Germinal center (tissue), 1 donor: ENCODE measurements at places on chromosomes 11 and 22.
A peak's percentile ranks its signal among the peaks of the same experiment; 100 is the strongest.

DNA sequence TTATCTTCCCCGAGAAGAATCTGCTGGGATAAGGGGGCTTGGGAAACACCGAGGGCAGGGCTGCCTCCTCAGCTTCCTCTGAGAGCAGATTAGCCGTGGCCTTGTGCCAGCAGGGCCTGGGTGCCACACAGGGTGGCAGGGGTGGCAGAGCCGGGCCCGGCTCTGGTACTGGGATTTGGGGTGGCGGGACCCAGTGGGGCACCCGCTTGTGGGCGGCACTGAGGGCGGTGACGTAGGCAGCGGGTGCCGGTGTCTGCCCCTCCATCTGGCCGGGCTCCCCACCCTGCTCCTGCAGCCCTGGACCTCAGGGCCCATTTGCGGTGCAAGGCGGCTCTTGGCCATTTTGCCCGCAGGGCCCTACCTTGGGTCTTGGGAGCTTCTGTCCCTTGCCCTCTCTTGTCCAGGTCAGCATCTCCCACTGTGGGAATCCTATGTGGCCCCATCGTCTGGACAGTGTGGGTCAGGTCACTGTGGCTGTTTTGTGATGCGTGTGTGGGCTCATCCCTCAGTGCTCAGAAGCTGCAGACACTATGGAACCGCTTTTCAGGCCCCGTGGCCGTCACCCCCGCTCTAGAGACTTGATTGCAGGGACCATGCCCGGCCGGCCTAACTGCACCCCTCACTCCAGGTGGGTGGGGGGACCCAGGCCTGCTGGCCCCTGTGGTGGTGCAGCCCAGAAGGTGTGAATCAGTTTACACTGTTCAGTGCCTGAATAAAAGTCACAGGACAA, 29.7 kb upstream of the KRTAP5-6 start:
- no peak for DNase-seq

DNA sequence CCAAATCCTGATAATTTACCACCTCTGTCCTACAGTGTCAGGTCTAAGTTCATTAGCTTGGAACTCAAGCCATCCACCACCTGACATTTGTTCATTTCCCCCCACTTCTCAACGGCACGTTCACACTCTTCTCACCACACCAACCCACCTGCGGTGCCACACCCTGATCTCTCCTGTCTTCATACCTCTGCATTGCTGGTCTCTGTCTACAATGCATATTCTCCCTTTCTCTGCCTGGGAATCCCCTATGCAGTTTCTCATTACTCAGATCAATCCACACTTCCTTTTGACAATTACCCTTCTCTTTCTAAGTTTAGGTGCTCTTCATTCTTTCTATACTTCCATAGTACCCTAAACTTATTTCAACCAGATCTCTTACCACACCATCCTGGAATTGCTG, 20.4 kb upstream of the EMSY start:
- no peak for DNase-seq

GRCh38 chr11:126968915-126969314, 31.7 kb downstream of the KIRREL3 start:
- no peak for DNase-seq

DNA sequence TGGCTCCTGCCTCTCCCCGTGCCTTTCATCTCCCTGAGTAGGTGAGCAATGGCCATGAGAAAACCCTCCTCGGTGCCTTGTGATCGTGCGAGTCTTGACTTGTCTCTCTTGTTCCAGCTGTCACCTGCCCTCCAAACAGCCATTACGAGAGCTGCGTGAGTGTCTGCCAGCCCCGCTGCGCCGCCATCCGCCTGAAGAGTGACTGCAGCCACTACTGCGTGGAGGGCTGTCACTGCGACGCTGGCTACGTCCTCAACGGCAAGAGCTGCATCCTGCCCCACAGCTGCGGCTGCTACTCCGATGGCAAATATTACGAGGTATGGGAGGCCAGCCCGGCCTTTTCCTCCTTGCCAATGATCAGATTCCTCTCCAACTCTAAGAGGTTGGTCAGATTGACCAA, 51.7 kb downstream of the TECTA start:
- no peak for DNase-seq

- DNase-seq = no peak
Observed at GRCh38 chr22:25201557-25202273, 2.1 kb downstream of the CRYBB3 start.

- DNase-seq = no peak
Observed at GRCh38 chr11:116285026-116285425, 487.8 kb downstream of the BUD13 start.

DNA sequence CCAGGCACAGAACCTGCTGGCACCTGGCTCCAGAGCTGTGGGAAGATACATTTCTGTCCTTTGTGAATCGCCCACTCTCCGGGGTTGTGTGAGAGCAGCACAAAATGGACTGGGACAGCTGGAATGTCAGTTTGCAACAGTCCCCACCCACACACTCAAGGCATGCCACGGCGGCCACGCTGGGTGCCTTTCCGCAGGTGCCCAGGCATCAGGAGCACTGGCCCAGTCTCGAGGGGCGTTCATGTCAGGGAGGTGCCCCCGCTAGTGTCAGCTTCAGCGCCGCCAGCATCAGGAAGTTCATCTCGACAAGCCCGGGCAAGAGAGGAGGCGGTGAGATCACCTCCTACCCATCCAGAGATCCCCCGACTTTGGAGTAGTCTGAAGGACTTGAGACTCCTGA, 2.1 kb downstream of the TP53AIP1 start:
- DNase-seq = no peak

DNA sequence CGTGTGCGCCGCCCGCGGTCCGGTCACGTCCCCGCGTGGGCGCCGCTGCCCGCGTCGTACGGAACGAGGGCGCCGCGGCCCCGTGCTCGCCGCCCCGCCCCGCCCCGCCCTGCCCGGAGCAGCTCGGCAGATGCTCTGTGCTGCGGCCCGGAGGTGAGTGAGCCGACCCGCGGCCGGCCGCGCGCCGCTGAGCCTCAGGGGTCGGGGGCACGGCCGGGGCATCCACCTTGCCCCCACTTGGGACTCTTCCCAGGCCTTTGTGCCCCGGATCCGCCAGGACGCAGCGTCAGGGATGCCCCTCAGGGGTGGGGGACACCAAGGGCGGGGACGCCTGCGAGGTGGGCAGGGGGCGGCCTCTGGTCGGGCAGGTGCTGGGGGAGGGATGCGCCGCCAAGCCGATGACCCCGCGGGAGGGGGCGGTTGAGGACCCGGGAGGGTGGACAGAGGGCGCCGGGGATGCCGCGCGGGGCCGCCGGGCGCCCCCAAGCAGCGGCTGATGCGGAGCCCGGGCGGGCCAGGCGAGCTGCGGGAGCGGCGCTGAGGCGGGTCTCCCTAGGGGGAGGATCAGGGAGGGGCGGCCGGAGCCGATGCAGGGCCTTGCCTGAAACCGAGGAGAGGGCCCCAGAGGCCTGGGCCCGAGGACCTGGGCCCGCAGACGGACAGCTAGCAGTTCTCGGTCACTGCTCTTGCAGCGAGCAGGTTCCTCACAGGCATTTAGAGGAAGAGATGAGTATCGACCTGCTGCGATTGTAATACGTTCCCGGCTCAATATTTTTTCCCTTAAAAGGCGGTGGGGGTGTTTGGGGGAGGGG, at the start of gene GNAZ:
Gene GNAZ, plus strand, starts transcription at position 102 of the 812 bp plus-strand sequence. CDS start 25,177 bp downstream, outside the sequence.
- peak; percentile 49 for DNase-seq

GRCh38 chr11:3732671-3733436, 61.7 kb upstream of the CHRNA10 start:
- no peak for DNase-seq

DNA sequence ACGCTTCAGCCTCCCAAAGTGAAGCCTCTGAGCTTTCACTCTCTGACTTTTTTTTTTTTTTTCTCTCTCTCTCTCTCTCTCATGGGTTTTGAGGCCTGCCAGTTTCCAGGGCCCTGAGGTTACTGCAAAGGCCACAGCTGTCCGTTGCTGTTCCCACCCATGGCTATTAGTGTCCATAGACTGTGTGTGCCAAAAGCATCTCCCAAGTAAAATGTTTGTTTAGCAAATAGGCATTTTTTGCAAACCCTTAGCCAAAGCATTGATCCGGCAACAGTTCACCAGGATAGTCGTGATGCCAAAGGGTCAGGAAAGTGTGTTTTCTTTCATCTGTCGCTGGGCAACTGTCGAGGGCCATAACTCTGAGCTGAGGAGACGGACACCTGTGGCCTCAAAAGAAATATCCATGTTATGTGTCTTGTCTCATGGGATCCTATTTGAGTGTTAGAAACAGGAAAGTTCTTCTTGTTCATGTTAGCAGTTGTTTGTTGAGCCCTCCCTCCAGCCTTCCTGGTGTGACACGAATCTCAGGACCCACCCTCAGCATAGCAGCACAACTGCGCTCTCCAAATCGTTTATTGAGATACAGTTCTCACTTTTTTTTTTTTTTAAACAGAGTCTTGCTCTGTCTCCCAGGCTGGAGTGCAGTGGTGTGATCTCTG, 18.4 kb downstream of the FADS2 start:
- no peak for DNase-seq

- DNase-seq = no peak
Observed at GRCh38 chr11:79942090-79942489, 501.3 kb upstream of the TENM4 start.

DNA sequence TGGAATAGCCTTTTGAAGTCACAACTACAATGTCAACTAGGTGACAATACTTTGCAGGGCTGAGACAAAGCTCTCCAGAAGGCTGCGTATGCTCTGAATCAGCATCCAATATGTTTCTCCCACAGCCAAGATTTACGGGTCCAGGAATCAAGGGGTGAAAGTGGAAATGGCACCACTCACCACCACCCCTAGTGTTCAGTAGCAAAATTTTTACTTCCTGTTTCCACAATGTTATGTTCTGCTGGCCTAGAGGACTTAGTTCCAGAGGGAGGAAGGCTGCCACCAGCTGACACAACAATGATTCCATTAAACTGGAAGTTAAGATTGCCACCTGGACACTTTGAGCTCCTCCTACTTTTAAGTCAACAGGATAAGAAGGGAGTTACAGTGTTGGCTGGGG, 68.5 kb upstream of the MPEG1 start:
- no peak for DNase-seq

DNA sequence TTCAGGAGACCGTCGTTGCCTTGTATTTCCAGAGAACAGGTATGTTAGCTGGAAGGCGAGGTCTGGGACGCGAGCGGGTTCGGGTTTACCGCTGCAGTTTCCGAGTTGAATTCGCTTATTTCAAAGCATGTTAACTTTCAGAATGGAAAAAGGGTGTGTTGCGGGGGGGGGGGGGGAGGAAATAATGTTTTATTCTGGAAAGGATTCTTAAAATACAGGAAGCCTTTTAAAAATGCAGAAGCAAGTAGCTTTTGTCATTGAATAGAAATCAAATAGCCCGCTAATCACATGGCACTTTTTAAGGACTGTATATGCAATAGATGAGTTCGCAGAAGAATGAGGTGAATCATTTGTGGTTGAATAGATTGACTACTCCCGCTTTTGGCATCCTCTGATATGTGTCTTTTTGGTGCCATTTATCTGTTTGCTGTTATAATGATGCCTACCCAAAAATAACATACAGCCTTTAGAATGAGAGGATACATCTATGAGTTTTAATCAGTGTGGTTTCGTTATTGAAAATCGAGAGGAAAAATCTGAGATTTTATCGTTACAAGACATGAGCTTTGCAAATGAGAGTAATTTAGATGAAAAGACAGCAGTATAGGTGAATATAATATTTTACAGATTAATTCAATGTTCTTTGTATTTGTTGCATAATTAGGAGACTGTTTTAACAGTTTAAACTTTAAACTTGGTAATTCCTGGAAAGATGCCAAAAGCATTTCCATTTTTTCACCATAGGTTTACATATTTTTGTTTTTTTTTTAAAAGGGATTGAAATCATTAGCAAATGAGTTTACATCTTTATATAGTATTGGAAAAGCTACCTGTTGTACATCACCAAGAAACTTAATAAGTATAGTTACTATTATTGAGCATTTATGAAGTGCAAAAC, 1.7 kb downstream of the PDE3B start:
- no peak for DNase-seq

DNA sequence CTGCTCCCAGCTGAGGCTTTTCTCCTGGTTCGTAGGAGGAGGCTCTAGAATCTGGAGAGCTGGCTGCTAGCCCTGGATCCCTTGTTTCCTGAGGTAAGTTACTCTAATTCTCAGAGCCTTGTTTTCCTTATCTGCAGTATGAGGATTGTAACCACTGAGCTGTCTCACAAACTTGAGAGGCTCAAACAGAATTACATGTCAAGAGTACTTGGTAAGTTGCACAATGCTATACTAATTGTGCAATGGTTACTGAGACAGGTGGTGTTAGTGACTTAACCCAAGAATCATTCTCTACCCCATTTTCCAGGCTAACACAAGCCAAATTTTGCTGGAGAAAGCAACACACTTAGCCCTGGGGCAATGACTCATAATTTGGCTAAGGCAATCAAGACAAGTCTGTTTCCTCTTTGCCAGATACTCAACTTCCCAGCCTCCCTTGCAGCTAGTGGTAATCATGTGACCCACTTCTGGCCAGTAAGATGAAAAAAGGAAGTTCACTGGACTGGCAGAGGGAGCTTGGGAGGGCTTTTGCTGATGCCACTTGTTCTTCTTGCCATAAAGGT, 348.0 kb downstream of the TENM4 start:
- DNase-seq = peak; percentile 14

DNA sequence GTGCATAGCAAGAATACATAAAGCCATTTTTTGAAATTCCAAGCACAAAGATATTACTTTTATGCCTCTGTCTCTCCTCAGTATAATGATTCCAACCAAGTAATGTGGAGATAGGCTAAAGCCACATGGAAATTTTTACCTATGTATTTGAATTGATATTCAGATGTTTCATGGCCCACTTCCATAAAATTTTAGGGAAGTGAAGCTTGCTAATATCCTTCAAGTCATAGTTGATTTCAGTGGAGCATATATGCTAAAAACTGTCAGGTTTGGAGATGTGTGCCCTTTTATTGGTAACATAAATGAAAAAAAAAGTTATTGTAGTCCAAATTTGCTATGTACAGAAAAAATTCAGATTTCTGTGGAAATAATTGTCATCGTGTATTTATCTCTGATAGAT, 12.3 kb downstream of the MS4A4E start:
- DNase-seq = no peak

- no peak for DNase-seq
Observed at GRCh38 chr11:1099519-1100355, 25.1 kb downstream of the MUC2 start.

DNA sequence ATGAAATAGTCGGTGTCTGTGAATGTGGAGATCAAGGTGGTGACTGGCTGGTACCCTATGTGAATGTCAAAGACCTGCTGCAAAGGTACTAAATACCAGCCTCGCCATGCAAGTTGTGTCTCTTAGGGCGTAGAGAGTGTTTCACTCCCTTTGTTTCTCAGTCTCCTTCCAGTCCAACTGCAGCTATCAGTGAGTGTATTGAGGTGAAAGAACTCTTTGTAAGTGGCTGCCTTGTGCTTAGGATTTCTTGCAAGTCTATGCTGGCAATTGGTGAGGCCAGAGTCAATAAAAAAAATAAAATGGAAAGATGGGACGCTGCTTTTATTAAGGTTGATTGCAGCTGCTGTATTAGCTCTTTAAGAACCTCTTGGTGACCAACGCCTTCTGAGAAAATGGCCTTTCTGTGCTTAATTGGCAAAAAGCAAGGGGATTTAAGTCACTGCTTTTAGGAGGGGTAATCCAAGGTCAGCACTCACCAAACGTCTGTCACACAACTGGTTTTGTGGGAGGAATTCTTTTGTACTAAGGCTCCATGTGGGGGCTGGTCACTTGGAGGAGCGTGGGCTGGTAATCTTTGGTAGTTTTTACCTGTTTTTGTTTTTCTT, 95.1 kb downstream of the PARVA start:
- DNase-seq = no peak
